ENCODE measurements at places on chromosomes 1 and 21. TPM values are rescaled to one million over a fixed set of nuclear protein-coding genes. Genes with fewer than 3 reads are reported as not detected.

DNA sequence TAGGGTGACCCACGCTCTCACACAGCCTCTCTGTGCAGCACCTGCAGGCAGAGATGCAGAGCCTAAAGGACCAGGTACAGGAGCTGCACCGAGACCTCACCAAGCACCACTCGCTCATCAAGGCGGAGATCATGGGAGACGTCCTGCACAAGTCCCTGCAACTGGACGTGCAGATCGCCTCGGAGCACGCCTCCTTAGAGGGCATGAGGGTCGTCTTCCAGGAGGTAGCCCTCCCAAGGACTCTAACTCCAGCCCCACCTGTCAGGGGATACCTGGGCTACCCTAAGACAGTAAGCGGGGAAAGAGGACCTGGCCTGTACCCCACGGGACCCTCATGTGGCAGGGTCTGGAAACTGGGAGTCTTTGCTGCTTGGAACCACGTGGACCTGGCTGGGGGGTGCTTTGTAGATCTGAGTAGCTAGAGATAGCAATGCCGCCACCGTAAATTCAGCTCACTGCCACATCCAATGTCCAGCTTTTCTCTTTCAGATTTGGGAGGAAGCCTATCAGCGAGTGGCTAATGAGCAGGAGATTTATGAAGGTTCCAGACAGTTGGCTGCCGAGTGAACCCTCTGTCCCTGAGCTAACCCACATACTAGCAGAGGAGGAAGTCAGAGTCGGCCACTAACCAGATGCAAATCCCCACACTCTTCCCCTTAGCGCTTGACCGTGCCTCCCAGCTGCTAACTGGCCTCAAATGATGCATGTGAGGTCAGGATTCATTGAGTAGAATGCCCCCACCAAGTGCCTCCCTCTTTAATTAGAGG lies 6.5 kb downstream of the RNF207 start:
- no peak for DNase-seq

GRCh38 chr1:79422726-79423125 lies 416.2 kb upstream of the ADGRL4 start:
- DNase-seq = no peak

DNA sequence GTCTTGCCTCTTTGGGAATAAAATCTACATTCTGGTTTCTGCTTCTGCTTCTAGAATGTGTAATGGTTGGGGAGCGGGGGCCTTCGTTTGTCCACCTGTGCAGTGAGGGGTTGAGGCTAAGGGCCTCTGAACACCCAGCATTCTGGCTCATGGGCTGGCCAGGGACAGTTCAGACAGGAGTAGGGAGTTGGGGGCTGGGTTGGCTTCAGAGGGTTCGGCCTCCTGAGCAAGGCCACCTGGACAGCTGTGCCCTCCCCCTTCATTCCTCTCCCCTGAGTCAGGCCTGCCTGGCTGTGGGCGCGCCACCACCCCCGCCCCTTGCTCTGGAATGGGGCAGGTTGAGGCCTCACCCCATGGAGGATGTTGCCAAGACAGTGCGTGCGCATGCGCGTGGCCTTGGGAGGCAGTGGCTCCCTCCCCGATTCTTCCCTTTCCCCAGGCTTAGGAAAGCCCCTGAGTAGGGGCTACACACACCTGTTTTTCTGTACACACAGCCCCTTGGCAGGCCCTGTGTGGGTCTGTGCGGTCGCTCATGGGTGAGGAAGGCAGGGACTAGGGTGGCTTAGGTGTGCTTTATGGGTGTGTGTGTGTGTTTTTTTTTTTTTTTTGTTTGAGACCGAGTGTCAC lies 57.0 kb downstream of the YARS1 start:
- DNase-seq = peak; percentile 67

DNA sequence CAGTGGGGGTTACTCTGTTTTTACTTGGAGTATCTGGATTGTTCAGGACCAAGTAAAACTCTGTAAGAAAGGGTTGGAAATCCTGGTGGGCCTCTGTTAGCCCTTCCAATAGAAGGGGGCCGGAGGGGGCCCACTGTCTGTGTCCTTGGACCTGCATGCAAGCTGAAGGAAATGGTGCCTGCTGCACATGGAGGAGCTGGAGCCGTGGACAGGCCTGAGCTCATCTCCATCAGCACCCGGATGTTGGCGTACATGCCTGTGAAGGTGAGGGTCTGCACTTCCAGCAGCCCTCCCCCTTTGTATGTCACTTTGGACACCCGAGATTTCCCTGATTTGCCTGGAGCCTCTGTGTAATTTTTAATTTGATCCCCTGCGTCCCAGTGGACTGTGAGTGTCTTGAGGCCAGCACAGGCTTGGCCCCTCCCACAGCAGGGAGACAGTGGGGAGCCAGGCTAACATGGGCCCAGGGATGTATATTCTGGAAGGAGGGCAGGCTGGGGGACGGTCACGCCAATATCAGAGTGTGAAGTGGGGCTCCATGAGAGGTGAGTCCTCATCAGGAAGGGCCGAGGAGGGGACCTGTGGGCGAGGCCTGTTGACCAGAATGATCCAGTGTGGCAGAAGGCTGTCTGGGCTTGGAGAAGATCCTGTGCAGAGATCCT lies 16.8 kb downstream of the GALNT2 start:
- no peak for DNase-seq

DNA sequence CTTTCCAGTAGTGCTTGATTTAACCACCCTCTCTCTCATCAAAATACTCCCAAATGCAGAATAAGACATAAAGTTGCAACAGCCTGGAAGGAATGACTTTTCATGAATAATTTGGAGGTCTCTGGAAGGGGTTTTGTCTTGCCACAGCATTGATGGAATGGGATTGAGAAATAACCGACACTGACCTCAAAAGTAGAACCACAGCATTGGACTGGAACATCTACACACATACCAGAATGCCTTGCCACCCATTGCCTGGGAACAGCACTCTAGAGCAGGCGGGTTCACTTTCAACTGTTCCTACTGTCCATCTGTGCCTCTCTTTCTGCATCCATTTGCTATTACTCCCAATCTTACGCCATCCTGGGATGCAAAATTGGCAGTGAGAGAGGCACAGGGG lies 149.1 kb upstream of the USP24 start:
- DNase-seq = no peak

Gene CLDN19
- total RNA-seq = not detected

Gene ACTL8
- not detected for total RNA-seq

Gene OLIG2
- total RNA-seq = not detected
